ENCODE measurements at places on chromosomes 2 and 18.

GRCh38 chr18:48064978-48065600, 134.6 kb upstream of the SMAD2 start:
- DNase-seq: no peak

- no peak for DNase-seq
These were observed 17.0 kb upstream of the UGT1A8 start for GRCh38 chr2:233600386-233600785.

DNA sequence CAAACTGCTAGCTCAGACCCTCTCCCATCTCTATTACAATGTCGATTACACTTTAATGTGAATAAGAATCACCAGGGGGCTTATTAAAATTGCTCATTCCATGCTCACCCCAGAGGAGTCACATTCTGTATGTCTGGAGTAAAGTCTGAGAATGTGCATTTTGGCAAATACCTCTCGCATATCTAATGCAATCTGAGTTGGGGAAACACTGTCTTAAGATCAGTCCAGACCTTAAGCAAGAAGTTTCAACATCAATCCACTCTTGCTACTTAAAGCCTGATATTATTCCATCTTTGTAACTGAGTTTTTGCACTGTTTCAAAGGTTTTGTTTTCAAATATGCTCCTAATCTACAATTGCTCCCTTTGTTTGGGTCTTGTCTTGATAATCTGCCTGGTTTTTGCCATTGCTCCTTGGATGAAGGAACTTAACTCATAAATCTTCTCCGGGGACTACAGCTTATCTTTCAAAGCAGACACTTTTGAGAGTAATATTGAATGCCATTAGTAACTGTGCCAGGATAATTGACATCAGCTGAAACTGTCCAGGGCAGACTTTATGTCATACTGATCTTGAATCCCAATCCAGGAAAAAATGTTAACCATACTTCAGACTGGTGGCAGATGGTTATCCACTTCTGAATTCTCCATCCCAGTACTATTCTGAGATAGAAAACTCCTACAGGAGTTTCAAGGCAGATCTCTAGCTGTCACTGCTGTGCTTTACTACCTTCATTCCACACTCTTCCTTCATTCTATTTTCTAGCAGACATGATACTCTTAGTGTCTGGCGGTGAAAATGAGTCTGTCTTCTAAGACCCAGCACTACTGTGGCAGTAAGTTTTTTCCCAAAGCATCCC, 200.9 kb downstream of the ERBB4 start:
- DNase-seq: no peak

DNA sequence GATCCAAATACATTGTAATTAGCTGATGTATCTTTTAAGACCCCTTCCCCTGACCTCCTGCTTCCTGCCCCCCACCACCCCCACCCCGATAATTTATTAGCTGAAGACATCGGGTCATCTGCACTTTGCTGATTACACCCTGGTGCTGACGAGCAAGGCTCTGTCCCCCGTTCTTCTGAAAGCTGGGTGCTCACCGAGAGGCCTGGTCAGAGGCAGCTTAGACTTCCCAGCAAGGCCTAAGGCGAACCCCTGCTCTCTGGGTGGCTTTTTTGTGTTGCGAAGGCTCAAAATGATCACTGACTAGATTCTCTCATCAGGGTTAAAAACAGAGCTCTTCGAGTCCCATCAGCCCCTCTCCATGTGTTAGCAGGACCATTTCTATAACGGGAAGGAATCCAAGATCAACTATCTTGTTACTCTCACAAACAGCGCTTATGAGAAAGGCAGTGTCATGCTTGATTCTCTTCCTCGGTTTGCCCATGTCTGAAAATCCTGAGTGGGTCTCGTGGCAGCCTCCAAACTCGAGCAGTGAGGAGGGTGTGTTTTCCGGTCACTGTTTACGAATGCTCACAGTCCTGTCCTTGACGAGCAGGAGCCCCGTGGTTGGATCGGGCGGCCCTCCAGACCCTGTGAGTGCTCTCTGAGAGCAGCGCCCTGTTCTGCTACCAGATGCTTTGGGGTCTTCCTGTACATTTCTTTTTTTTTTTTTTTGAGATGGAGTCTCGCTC, 201.6 kb downstream of the HDAC4 start:
- no peak for DNase-seq

GRCh38 chr2:222218786-222219185, 80.0 kb downstream of the PAX3 start:
- DNase-seq: no peak

GRCh38 chr2:241914542-241914941, 45.0 kb downstream of the RTP5 start:
- no peak for DNase-seq

GRCh38 chr18:39326772-39327171, 1761.2 kb upstream of the CELF4 start:
- no peak for DNase-seq

- no peak for DNase-seq
These were observed 5.7 kb upstream of the GPR35 start for GRCh38 chr2:240619506-240620148.

DNA sequence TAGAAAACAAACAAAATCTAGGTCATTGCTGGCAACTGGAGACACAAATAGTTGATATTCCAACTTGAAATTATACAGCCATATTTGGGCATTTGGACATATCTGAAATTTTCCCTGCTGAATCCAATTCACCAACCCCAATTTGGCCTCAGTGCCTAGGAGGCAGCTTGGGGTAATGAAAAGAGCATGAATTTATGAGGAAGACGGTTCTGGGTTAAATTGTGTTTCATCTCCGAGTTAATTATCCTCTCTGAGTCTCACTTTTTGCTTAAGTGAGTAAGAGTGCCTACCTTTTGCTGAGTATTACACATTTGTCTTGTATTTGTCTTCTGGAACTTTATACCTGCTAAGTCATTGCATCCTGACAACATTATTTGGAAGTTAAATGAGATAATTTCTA, 1906.8 kb upstream of the PIK3C3 start:
- DNase-seq: no peak

DNA sequence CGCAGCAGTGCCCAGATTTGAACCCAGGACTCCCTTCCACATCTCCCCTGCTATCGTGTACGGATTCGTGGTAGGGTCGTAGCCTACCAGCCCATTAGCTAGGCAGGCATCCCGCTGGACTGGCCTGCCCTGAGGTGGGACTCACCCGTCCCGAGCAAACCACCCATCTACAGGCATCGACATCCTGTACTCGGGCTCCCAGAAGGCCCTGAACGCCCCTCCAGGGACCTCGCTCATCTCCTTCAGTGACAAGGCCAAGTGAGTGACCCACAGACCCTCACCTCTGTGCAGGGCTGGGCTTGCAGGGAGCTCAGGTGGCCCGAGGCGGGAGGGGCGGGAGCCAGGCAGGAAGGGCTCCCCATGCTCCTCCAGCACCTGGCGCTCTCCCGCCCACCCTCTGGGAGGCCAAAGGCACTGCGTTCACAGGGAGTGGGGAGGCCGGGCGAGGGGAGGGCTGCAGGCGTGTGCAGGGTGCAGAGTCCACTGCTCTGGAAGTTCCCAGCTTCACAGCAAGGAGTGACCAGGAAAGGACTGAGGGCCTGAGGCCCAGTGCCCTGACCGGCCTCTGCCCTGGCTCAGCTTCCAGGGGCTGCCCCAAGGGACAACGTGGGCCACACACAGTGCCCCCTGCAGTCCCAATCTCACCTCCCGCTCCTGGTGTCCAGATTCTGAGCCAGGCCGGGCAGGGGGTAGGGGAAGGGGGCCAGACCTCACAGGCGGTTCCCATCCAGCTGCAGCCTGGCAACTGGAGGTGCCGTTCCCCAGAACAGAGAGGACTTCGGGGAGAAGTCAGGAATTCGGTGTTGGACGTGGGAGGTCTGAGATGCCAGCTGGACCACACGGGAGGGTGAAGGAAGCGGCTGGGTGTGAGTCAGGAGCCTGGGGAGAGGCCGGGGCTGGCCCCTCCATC, 5.4 kb downstream of the AGXT start:
- no peak for DNase-seq

DNA sequence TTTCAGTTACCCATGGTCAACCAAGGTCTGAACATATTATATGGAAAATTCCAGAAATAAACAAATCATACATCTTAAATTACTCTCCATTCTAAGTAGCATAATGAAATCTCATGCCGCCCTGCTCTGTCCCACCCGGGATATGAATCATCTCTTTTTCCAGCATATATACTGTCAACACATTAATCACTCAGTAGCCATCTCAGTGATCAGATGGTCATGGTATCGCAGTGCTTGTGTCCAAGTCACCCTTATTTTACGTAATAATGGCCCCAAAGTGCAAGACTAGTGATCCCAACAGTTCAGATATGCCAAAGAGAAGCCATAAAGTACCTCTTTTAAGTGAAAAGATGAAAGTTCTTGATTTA, 43.8 kb downstream of the OSBPL6 start:
- DNase-seq: no peak

- DNase-seq: no peak
These were observed 72.9 kb downstream of the EN1 start for GRCh38 chr2:118774458-118775133.

DNA sequence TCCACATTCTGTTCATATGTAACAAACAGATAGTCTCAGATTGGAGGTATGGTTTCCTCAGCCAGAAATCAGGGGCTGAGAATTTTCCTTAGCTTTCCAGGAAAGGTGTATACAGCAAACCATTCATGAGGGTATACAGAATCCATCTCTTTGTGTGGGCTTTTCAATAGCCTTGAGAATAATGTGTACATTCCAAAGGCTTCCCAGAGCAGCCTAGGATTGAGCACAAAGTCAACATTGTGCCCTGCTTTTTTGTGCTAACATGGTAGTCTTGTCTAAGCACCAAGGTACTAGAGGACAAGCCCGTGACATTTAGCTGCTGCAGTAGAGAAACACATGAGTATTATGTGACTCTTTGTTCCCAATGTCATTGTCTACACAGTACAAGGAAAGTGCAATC, 322.1 kb upstream of the TANK start:
- DNase-seq: no peak

DNA sequence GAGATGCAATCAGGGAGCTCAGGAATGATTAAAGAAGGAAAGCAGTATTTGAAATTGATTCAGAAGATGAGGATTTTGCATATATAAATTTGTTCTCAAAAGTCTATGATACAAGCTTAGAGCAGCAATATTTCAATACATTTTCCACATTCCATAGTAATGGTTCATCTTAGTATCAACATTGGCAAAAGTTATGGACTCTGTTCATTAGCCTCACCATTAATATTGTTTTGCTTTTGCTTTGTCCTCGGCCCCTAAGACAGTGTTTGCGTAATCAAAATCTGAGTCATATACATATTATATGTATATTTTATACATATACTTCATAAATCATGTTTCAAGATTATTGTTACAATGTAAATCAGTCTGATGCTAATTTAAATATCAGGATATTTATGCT, 176.6 kb downstream of the CNTNAP5 start:
- DNase-seq: no peak

GRCh38 chr2:102020596-102021170, 28.9 kb downstream of the IL1R2 start:
- peak; percentile 78 for DNase-seq

GRCh38 chr2:25314514-25315315, 27.0 kb downstream of the DNMT3A start:
- no peak for DNase-seq

DNA sequence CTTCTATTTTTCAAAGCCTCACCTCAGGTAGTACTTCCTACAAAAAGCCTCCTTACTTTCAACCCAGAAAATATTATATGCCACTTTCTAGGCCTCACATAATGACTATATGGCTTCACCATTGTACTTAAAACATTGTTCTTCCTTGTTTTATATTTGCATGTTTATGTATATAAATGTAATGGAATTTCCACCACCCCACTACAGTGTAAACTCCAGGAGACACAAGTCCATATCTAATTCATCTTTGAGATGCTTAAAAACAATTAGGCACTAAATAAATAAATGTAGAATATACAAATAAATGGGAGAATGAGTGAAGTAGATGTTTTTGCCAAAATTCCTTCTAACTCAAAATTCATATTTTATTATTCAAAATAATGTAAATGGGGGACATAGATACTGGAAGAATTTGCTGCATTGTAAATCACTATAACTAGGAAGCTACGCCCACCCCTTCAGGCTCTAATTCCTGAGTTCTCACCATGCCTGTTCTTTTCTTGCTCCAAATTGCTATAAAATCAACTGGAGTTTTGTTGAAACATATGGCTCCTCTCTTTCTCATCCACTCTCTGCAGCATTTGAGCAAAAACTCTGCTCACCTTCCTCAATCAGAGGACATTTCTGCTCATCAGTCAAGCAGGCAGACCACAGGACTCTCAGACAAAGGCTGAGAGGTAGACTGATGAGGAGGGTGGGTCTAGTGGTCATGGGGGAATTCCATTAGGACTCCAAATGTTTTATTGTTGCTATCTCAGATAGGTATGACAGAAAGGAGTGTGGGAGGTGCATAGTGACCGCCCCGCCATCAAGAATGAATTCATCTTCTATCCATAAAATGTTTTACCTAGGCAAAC, 243.0 kb downstream of the HNMT start:
- DNase-seq: no peak

DNA sequence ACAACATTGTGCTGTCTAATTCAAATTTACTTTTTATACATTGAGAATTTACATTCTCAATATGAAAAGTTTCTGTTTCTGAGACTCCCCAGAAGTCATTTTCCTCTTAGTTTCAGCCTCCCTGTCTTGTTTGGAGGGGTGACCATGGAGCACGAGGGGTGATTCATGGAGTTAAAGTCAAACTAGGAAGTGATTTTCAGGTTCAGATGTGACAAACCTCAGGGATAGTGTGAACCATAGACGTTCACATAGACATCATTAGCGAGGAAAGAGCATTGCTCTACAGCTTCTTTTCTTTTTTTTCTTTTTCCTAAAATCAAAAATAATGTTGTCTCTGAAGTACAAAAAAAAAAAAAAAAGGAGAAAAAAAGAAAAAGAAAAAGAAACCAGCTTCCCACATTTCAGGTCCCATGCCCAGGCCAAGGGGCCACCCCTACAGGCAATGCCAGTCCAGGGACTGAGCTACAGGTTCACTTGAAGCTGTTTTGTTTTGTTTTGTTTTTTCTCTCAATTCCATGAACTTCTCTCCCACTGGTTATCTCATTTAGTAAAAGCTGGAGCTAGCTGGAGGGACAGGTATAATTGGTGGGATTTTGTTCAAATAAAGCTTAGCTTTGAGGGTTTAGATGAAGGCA, 18.1 kb upstream of the LCLAT1 start:
- DNase-seq: no peak

Measured in H4 (cell line).